T-helper 9 cell (primary cell): ENCODE measurements at places on chromosomes 2 and 18.

GRCh38 chr2:152617456-152618192 lies 99.6 kb downstream of the PRPF40A start:
- no peak for DNase-seq

GRCh38 chr2:218962859-218963492 lies 3.5 kb downstream of the CDK5R2 start:
- peak; percentile 55 for DNase-seq

DNA sequence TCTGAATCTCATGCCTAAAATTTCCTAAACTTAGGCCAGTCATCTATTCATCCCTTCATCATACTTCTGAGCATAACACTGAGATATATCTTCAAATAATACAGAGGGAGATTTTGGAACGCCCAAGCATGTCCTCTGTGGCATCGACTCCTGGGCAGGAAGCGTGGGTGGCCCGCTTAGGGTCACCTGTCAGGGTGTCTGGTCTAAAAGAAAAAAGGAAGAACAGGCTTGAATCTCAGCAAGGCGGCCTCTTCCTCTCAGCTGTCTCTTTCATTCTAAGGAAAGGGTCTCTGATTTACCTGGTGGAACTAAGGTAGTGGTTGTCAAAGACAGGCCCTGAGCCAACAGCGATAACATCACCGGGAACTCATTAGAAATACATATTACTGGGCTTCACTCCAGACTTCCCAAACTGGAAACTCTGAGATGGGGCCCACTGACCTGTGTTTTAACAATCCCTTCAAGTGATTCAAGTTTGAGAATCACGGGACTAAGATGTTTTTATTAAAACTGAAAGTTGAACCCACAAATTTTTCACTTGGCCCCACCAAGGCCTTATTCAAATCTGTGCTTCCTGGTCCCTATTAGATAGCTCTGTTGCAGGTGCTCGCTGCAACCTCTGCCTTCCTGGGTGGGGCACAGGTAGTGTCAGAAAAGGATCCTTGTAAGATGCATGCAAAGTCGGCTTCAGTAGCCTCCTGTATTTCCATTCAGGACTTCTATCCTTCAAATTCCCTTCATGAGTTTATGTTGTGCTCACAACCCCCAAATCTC lies 162.3 kb upstream of the CCDC68 start:
- DNase-seq: no peak

DNA sequence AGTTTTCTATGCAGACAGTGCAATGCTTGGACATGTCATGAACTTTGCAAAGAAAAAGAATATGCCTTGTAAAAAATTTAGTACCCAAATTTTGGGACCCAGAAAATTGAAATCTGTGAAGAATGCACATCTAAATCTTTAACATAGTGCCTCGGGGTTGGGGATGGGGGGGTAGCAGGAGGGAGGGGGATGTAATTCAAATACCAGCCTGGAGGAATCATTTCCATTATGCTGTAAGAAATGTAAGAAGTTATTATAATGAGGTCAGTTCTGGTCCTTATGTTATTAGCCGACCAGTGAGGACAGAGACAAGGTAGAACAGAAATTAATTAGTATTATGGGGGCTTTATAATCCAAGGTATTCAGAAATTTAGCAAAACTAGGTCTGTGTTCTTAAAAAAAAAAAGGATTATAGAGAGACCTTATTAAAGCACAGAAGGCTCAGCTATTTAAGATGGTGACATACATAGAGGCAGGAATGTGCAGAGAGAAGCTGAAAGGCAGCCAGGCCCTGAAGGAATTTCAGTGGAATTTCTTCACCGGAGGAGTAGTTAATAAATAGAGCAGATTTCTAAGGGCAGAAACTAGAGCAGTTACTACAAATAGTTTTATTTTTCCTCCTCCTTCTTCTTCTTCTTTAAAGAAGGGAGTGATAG lies 89.0 kb upstream of the RBMS1 start:
- no peak for DNase-seq

DNA sequence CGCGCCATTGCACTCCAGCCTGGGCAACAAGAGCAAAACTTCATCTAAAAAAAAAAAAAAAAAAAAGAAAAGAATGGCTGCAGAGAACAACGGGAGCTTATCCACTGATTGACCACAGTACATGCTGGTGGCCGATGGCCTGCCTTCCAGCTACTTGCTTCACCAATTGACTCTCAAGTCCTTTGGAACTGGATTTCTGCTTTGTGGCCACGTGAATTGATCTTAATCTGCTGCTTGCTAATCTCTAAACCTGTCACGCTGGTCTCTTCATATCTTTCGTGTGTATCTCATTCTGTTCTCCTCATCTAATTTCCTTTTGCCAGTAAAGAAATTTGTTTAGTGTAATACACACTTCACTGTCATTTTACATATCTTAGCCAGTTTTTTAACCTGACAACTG lies 512.5 kb upstream of the CNTNAP5 start:
- no peak for DNase-seq

GRCh38 chr18:75829091-75829490 lies 401.6 kb upstream of the SMIM21 start:
- DNase-seq: no peak

GRCh38 chr2:224557610-224558009 lies 27.6 kb downstream of the CUL3 start:
- no peak for DNase-seq

- no peak for DNase-seq
Measured at GRCh38 chr2:233553366-233553765, 13.2 kb downstream of the USP40 start.

DNA sequence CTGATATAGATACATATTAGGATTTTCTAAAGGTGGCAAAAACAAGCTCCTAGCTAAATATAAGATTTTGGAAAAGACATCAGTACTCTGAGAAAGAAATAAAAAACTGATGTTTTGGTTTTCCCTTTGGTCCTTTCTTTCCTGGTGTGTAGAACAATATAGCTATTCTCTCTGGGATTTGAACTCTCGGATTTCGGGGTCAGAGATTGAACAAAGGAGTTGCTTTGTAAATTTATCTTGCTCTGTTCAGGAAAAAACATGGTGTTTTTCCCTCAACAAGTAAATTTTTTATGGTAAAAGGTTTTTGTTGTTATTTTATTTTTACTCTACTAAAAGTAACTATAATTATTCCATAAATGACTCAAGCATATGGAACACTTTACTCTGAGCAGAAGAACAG lies 889.3 kb downstream of the ERBB4 start:
- DNase-seq: no peak
